Activated T-cell treated with anti-CD3 and anti-CD28 coated beads, Interleukin-2, amount 50 U/mL, for 1 hour (primary cell): ENCODE measurements at places on chromosomes 1 and 21.

- DNase-seq, result no peak
Measured at GRCh38 chr1:21232044-21232443, 55.3 kb upstream of the EIF4G3 start.

- DNase-seq, result no peak
Measured at GRCh38 chr1:107132780-107133179, 8.1 kb upstream of the NTNG1 start.

- no peak for DNase-seq
Measured at GRCh38 chr1:10793129-10793651, 3.3 kb downstream of the CASZ1 start.

- no peak for DNase-seq
Measured at GRCh38 chr1:111538343-111539025, 35.1 kb upstream of the ADORA3 start.

- no peak for DNase-seq
Measured at GRCh38 chr1:234631721-234632125, 21.7 kb upstream of the IRF2BP2 start.

DNA sequence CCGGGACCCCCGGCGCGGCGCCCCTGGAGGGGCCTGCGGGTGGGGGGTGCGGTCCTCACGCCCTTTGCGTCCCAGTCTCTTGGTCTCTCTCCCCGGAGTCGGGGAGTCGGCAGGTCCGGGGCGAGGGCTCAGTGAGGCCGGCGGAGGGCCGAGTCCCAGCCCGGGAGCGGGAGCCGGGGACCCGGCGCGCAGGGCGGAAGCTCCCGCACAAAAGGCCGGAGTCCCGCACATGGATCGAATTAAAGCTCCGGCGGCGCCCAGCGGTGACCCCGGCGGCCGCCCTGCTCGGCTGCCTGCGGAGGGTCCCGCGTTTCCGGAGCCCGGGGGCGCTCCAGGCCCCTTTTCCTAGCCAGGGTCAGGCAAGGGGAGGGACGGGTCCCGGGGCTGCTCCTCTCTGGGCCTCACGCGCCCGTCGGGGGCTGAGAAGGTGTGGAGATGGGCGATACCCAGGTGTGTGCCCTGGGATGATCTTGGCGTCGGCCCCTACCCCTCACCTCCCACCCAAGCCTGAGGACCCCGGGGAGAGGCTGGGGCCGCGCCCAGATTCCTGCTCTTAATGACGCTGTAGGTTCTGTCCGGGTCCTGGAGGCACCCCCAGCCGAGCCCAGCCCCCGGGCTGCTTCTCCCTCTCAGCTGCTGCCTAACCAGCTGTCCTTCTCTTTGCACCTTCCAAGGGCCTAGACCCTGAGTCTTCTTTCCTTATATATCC lies 512 bp downstream of the FBLIM1 start:
- no peak for DNase-seq

DNA sequence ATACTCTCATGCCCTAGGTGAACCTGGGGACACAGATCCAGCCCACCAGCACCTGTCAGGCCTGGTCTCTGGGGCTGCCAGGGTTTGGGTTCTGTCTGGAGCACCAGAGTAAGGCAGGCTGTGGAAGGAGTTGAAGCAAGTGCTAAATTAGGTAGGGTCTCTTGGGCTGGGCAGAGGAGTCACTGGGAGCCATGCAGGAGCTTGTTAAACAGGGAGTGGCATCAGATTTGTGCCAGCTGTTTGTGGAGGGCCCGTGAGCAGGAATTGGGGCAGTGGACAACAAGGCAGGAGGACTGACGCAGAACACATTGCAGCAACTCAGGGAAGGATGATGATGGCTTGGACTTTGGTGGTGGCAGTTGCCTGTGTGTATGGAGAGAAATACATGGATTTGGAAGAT lies 56.3 kb downstream of the PTPRF start:
- no peak for DNase-seq
